T-helper 1 cell treated with Interleukin-12 subunit alpha and Interleukin-12 subunit beta and Interleukin-4 antibody, amounts not matched to agents 30 ng/mL and 1 ng/mL, for 36 hours (primary cell): ENCODE measurements at places on chromosomes 11 and 22. TPM values are rescaled to one million over a fixed set of nuclear protein-coding genes. Genes with fewer than 3 reads are reported as not detected.

FXYD6 gene
- total RNA-seq: not detected in 2 replicates

MMP11 gene
- total RNA-seq: 0.27 and 0.49 TPM in 2 replicates

NCF4 gene
- 66.5 and 70.4 TPM in 2 replicates for total RNA-seq

SLC17A6 gene
- total RNA-seq: not detected in 2 replicates

LMF2 gene
- total RNA-seq: 124 and 136 TPM in 2 replicates

SCUBE2 gene
- total RNA-seq: not detected in 2 replicates

NCR3LG1 gene
- total RNA-seq: 0.88 and 1.1 TPM in 2 replicates

GLB1L3 gene
- 10.9 and 11.2 TPM in 2 replicates for total RNA-seq

IL17REL gene
- total RNA-seq: 0.07 TPM in 1 of 2 replicates, not detected in the other

MMP1 gene
- not detected in 2 replicates for total RNA-seq

DEFB131B gene
- not detected in 2 replicates for total RNA-seq

TEF gene
- 3.8 and 4.4 TPM in 2 replicates for total RNA-seq
